ENCODE measurements at places on chromosomes 5 and 9.

GRCh38 chr5:67815455-67816391 lies 399.8 kb upstream of the PIK3R1 start:
- no peak for DNase-seq

DNA sequence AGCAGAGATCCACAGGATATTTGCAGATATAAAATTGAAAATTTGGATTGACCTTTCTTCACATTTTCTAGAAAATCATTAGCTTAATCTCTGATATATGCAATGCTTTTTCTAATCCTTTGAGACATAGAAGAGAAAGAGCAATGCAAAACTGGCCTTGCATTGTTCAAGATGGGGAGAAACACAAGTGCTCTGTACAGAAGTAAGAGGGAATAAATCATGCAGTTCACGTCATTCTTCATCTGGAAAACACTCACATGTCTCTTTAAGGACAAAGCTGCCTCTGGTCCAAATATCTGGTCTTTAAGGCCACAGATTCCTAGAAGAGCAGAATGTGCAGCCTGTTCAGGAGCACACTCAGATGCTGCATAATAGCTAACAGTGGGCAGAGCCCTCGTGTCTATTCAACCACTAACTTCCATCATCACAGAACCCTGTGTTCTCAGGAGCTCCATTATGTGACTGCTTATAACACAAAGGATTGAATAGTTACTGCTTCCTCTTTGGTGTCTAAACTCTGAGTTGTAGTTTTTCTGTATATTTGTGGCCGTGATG lies 277.5 kb downstream of the PLK2 start:
- no peak for DNase-seq

GRCh38 chr5:1052641-1053390 lies 44.2 kb downstream of the NKD2 start:
- no peak for DNase-seq

GRCh38 chr9:69292078-69292477 lies 32.9 kb upstream of the ENTREP1 start:
- DNase-seq = no peak

DNA sequence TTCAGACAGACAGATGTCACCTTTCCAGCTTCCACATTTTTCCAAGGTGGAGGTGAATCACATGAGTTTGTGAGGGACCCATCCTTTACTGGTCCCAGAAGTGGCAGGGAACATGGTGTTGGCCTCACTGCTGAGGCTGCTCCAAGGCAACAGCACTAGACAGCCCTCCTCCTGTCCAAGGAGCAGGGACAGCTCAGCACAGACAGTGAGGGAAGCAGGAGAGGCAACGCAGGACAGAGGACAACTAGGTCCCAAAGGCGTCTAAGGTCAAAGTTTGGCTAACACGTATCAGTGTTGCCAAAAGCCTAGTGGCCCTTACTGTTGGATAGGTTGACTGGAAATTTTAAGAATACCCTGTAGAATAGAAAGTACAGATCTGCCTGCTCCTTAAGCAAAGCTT lies 251.7 kb upstream of the PANK3 start:
- DNase-seq = no peak

GRCh38 chr5:158898185-158899177 lies 201.2 kb downstream of the EBF1 start:
- no peak for DNase-seq

DNA sequence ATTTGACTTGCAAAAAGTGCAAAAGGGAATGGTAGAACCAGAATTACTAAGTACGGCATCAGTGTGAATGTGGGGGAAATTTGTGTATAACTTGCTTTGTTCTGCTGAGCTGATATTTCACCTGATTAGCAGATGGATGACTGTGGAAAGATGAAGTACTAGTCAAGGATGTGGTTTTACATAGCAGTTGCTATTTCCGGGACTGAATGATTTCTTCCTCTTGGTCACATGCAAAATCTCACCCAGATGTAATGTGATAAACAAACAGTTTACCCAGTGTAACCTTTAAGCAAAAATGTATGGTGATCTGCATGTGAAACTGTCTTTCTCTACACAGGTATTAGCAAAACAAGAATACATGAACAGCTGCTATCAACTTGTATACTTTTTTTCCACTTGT lies 46.1 kb downstream of the DCP2 start:
- DNase-seq = peak; percentile 84

DNA sequence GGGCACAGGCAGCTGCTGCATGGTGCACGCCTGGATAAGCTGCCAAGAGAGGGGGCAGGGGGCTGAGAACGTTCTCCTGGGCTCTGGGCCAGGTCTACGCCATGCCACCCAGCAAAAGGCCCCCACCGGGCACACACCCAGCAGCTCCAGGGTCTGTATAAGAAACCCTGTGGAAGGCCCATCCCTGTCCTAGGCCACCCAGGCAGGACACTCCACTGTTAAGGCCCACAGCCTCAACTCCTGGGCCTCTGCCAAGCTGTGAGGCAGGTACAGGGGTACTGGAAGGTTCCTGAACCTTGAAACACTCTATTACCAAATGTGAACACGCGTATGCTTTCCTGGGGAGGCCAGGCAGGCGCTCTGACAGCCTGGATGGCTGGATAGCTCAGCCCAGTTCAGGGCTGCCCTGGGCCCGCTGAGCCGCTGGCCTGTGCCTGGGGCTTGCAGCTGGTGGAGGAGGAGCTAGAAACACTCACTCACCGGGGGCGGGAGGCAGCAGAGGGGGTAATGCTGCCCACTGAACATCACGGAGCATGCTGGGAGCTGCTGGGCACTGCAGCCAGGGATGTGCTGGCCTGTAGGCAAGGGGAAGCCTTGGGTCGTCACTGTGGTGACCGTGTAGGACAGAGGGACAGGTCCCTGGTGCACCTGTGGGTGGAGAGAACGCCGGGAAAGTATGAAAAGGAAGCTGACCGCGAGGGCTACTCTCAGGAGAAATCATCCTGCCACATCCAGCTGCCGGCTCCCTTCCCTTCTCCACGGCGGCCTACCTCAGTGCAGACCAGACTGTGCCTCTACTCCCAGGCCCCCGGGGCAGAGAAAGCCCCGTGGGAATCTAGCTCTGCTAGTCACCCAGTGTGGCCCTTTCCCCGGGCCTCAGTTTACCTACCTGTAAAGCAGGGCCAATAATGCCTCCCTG lies 6.0 kb downstream of the RNF44 start:
- DNase-seq = peak; percentile 44

Data from activated CD4-positive, alpha-beta T cell treated with anti-CD3 and anti-CD28 coated beads, Interleukin-10, Interleukin-2, amounts not matched to agents 100 ng/mL and 50 ng/mL, durations not matched to agents 16 hours and 8 hours (primary cell).